ENCODE measurements at places on chromosomes 7 and 10. TPM values are rescaled to one million over a fixed set of nuclear protein-coding genes. Genes with fewer than 3 reads are reported as not detected.

DNA sequence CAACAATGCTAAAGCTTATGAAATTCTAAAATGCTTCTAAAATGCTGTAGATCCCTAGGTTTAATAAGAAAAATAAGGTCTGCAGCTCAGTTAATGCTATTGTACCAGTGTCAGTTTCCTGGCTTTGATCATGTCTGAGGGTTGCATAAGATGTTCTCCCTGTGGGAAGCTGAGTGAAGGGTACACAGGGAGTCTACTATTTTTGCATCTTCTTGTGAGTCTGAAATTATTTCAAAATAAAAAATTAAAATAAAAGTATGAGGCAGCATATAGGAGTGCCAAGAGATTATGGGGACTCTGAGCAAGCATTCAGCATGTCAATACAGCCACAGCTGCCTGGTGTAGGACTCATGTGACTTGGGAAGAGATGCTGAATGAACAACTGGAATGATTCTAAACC lies 14.7 kb downstream of the CHST15 start:
- H3K4me1 ChIP-seq: peaks cover 10% of the 10 kb centered on the region
- H3K4me3 ChIP-seq: no peak overlapping the region
- H3K27me3 ChIP-seq: no peaks in the 10 kb centered on the region
- no peak for DNase-seq

GRCh38 chr10:7547206-7547605 lies 119.6 kb downstream of the ITIH5 start:
- H3K27ac ChIP-seq: no peak overlapping the region
- H3K4me1 ChIP-seq: no peaks in the 10 kb centered on the region
- H3K36me3 ChIP-seq: no peaks in the 10 kb centered on the region
- DNase-seq: no peak

- no peaks in the 10 kb centered on the region for H3K36me3 ChIP-seq
- no peaks in the 10 kb centered on the region for H3K27me3 ChIP-seq
- no peak for DNase-seq
- no peaks in the 10 kb centered on the region for H3K4me1 ChIP-seq
Measured at GRCh38 chr7:78441737-78442136, 643.2 kb downstream of the PHTF2 start.

DNA sequence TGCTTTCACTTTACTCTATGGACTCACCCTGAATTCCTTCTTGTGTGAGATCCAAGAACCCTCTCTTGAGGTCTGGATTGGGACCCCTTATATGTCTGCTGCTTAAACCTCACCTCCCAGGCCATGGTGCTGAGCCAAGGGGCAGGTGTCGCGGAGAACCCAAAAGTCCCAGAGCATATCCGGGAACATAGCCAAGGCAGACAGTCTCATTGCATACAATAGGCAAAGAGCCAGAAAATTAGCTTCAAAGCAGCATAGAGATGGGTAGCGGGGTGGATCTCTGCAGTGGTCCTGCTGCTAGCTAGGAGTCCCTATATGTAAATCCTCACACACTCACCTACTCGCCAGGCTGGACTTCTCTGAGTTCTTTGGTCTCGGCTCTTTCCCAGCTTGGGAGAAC lies 5.5 kb downstream of the CCL24 start:
- no peak overlapping the region for H3K27ac ChIP-seq
- H3K36me3 ChIP-seq: peaks cover 8% of the 10 kb centered on the region
- H3K27me3 ChIP-seq: no peaks in the 10 kb centered on the region
- H3K4me1 ChIP-seq: no peaks in the 10 kb centered on the region
- no peak overlapping the region for H3K4me3 ChIP-seq

DNA sequence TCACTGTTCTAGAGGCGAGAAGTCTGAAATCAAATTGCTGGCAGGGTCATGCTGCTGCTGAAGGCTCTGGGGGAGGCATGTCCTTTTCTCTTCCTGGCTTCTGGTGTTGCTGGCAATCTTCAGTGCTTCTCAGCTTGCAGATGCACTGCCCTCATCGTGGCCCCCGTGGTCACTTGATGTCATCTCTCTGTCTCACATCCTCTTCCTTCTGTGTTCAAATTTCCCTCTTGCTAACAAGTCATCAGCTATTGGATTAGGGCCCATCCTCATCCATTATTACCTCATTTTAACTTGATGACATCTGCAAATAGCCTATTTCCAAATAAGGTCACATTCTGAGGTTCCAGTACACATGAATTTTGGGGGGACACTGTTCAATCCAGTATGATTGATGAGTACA lies 36.6 kb upstream of the SRGN start:
- H3K27me3 ChIP-seq: no peaks in the 10 kb centered on the region
- DNase-seq: peak; percentile 62
- peaks cover 2% of the 10 kb centered on the region for H3K36me3 ChIP-seq
- H3K4me3 ChIP-seq: no peak overlapping the region

- no peaks in the 10 kb centered on the region for H3K36me3 ChIP-seq
- H3K4me1 ChIP-seq: peaks cover 19% of the 10 kb centered on the region
- H3K27ac ChIP-seq: no peak overlapping the region
Measured at GRCh38 chr10:95513941-95514392, 47.2 kb downstream of the SORBS1 start.

DNA sequence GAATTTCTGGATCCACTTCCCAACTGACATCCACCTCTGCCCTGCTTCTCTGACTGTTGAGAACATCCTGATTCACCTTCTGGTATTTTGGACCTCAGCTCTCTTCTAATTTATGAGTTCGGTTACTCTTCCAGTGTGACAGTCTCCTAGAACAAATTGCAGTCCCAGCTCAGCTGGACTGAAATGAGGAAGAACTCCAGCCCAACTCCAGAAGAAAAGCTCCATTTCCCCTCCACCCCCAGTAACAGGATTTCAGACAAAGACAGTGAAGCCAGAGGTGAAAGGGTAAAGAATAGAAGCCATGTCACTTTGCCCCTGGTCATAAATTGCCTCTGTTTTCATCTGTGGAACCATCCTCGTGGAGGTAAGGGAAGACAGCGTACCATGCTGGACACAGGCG lies 26.2 kb upstream of the INHBA start:
- H3K4me3 ChIP-seq: no peak overlapping the region
- H3K4me1 ChIP-seq: peaks cover 5% of the 10 kb centered on the region
- H3K27ac ChIP-seq: no peak overlapping the region
- DNase-seq: no peak

DNA sequence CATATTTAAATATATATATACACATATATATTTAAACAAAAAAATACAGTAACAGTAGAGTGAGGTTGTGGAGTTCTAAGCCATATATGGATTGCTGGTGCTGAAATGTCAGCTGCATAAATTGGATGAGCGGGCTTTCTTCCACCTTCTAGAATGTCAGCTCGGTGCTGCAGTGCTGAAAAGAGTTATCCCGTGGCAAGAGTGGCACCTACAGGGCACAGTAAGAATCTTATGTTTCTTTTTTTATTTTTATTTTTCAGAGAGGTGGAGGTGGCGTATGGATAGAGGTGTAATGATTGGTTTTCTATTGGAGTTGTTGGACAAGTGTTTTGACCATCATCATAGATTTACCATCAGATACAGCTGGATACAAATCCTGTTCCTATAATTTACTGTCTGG lies 86.2 kb upstream of the DYNC1I1 start:
- no peaks in the 10 kb centered on the region for H3K36me3 ChIP-seq
- H3K27ac ChIP-seq: no peak overlapping the region

DNA sequence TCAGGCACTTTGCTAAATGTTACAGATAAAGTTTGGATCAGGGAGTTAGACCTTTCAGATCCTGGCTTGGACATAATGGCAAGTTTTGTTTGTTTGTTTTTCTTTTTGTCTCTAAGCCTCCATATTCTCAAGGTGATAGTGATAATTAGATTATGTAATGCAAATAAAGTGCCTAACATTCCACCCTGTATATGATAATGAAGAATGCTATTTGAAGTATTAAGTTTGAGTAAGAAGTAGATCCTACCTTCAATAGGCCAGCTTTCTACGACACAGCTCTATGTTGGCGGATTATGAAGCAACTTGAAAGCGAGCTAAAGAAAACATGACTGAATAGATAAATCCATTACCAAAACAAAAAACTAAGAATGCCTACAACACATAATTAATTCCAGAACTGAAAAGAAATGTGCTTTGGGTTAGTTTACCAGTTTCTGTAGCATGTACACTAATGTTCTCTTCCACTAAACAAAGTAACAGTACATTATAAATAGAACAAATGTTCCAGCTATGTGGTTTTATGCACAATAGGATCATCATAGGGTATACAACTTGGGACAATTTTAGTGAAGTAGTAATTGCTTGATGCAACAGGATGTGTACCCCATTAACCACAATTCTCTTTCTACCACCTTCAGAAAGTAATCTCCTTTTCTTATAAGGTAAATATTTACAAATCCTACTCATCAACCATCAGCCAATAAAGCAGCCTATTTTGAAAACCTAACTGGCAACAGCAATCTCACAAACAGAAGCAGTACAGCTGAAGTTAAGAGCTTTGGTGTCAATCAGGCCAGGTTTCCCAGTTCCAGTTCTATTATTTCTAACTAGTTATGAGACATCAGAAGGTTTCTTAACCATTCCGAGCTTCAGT lies 1.5 kb downstream of the SEM1 start:
- no peaks in the 10 kb centered on the region for H3K27me3 ChIP-seq
- peaks cover 7% of the 10 kb centered on the region for H3K36me3 ChIP-seq
- DNase-seq: no peak
- H3K4me1 ChIP-seq: peaks cover 31% of the 10 kb centered on the region

The MYO1G gene
- total RNA-seq: 595 TPM

The CALML3 gene
- total RNA-seq: not detected

The SYT15 gene
- 1.6 TPM for total RNA-seq

Data from activated T-cell treated with anti-CD3 and anti-CD28 coated beads, Interleukin-2, amount 50 U/mL, for 72 hours (primary cell).